NCI-H2107 (cell line): ENCODE measurements at places on chromosomes 7 and 10.
A peak's percentile ranks its signal among the peaks of the same experiment; 100 is the strongest.

- DNase-seq, result no peak
These were observed 110.6 kb downstream of the PFKFB3 start for GRCh38 chr10:6313111-6313895.

- no peak for DNase-seq
These were observed 62.4 kb downstream of the PRKAG2 start for GRCh38 chr7:151814400-151815009.

GRCh38 chr10:33136271-33136670 is 178.2 kb upstream of the ITGB1 start:
- no peak for DNase-seq

DNA sequence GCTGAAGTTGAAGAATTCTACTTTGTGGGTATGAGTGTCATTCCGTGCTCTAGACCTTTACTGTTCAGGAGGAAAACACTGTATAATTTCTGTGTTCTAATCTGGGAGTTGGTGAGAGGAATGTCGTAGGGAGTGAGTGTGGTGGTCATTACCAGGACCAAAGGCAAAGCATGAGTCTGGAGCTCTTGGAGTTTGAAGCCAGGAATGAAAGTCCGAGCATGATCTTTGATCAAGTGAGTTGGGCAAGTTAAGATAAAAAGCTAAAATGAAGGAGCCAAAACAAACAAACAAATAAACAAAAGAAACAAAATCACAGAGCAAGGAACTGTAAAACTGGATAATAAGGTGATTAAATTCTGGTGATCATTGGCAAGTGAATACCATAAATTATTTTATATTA is 161.4 kb downstream of the AGMO start:
- DNase-seq, result no peak

GRCh38 chr10:12466704-12467305 is 117.5 kb downstream of the CAMK1D start:
- DNase-seq, result peak; percentile 14
